Esophagus mucosa (tissue), 1 donor: ENCODE measurements at places on chromosomes 3 and 15.
A peak's percentile ranks its signal among the peaks of the same experiment; 100 is the strongest.

DNA sequence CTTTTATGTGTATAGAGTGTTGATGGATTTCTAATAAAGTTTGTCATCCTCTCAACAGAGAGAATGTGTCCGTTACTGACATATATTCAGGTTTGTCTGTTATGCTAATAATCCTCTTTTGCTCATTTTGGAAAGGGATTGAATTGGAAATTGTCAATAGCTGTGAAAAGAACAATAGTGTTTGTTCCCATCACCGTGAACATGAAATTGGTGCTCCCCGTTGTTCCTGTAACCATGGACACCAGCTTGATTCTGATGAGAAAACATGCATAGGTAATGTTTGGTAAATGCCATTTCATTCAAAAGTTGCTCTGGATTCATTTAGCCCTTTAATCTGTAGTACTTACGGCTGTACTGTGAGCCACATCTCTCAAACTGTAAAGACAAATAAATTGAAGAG lies 707.0 kb upstream of the GOLIM4 start:
- no peak for ATAC-seq

DNA sequence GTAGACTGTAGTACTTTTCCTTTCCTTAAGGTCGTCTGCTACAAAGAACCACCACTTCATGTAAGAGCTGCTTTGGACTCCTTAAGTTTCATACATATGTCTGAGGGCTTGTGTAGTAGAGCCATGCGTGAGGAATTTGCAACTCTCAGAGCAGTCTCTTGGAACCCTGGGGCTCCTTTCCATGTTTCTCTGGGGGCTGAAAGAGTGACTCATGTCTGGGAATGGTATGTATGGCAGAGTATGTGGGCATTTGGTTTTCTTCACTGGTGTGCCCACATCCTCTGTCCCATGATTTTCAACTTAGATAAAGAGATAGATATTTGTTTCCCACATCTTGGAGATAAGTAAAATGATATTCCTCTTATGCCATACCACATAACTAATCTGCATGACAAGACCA lies 20.6 kb upstream of the RBM5 start:
- ATAC-seq: no peak

GRCh38 chr3:51141573-51141972 lies 243.5 kb upstream of the MANF start:
- ATAC-seq: no peak

GRCh38 chr3:160460033-160460432 lies 10.4 kb upstream of the TRIM59 start:
- ATAC-seq: peak; percentile 18

DNA sequence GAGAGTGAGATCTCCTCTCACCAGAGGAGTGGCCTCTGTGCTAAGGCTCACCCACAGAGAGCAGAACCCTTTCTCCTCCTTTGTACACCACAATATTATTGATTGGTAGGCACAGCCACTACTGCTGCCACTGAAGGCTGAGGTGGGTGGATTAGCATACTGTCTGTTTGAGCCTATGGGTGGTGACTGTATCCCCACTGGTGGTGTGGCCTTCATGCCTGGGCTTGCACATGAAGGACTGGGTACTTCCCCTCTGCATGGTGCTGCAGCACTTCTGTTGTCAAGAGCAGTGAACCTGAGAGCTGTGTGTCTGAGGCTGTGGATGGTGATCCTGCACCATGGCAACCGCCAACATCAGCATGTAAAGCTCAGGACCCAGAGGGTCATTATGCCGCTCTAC lies 35.7 kb upstream of the NECTIN3 start:
- ATAC-seq: no peak

DNA sequence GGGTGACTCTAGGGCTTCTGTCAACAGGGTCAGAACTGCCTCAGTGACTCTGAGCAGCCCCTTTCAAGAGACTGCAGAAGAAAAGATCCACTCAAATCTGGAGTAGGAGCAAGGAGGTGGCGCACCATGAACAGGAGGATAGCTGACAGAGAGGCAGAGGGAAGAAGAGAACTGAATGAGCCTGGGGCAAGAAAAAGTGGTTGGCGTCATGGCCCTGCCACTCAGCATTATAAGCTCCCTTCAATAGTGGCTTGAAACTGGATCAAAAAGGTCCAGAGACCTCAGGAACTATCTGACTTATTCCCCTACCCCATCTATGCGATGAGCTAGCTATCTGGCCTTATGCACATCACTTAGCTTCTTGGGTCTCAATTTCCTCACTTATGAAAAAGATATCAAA lies 66.6 kb downstream of the NCEH1 start:
- ATAC-seq: no peak

GRCh38 chr15:94083467-94084052 lies 147.8 kb upstream of the MCTP2 start:
- ATAC-seq: no peak

GRCh38 chr15:37898362-37898761 lies 36.1 kb upstream of the TMCO5A start:
- ATAC-seq: no peak

GRCh38 chr3:12662593-12663400 lies 1.1 kb downstream of the RAF1 start:
- peak; percentile 76 for ATAC-seq

GRCh38 chr3:132871956-132872355 lies 149.7 kb upstream of the NPHP3 start:
- ATAC-seq: no peak
